ENCODE measurements at places on chromosomes 5 and 9. TPM values are rescaled to one million over a fixed set of nuclear protein-coding genes. Genes with fewer than 3 reads are reported as not detected.

DNA sequence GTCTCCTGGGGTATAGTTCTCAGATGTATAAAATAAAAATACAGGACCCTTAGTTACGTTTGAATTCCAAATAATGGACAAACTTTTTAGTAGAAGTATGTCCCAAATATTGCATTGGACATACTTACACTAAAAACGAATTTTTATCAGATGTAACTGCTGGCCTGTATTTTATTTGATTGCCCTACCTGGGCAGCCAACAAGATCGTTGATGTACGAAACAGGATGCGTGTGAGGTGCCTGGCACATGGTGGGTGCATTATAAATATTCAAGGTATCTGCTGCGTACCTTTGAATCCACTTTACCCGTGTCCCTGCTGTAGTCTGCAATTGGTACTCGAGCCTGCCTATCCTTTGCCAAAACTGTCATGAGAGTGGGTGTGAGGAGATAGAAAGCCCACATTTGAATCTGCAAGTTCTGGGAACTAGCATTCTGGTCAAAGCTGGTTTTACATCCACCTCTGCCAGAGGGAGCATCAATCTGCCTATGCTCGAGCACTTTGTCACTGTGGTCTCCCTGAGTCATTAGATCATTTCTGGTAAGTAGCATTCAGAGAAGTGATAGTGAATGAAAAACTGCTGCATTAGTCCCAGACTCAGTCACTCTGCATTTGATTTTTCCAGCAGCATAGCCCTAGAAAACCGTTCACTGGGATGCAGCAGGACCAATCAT, 133.7 kb upstream of the IQGAP2 start:
- no peak for DNase-seq

GRCh38 chr9:89036891-89037290, 45.6 kb downstream of the S1PR3 start:
- DNase-seq: no peak

- no peak for DNase-seq
These were observed 12.7 kb downstream of the IRF1 start for GRCh38 chr5:132477784-132478365.

GRCh38 chr9:124262649-124262972, 4.9 kb downstream of the NEK6 start:
- DNase-seq: peak; percentile 78

GRCh38 chr5:35926389-35927051, 11.9 kb downstream of the CAPSL start:
- peak; percentile 89 for DNase-seq

DNA sequence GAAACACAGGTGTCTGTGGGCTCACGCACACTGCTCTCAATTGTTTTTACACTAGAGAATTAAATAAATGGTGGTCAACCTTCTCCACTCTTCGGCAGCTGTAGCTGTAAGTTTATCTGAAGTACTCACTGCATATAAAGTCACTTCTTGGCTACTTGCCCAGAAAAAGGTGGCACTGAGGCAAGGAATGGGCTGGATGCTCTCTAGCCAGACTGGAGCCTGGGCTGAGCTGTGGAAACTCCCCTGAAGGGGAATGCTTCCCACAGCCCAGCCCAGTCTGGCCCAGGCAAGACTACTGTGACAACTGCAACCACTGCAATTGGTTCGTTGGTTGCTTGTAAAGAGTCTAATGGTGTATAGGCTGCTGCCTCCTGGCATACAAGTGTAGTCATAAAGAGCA, 4.5 kb downstream of the LEAP2 start:
- peak; percentile 76 for DNase-seq

- no peak for DNase-seq
These were observed 30.2 kb downstream of the FOXI1 start for GRCh38 chr5:170135796-170136490.

GRCh38 chr9:117825609-117826347, 121.6 kb downstream of the TLR4 start:
- DNase-seq: no peak

GRCh38 chr5:96662725-96663518, 746 bp downstream of the CAST start:
- DNase-seq: peak; percentile 91

DNA sequence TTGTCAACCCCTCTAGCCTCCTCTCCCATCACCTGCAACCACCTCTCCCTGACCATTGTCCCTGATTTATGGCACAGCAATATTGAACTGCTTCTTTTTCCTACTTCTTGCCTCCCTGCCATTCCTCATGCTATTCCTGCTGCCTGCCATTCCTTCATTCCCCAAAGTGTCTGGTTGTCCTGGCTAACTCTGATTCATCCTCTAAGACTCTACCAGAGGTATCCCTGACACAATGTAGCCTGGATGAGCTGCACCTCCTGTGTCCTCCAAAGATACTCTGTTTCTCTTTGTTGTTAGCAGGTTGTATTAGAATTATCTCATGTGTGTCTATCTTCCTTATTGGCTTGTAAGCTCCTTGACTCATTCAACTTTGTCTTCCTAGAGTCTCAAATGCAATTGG, 53.5 kb upstream of the PTPN3 start:
- DNase-seq: no peak

GRCh38 chr5:107266100-107266499, 404.6 kb downstream of the EFNA5 start:
- no peak for DNase-seq

DNA sequence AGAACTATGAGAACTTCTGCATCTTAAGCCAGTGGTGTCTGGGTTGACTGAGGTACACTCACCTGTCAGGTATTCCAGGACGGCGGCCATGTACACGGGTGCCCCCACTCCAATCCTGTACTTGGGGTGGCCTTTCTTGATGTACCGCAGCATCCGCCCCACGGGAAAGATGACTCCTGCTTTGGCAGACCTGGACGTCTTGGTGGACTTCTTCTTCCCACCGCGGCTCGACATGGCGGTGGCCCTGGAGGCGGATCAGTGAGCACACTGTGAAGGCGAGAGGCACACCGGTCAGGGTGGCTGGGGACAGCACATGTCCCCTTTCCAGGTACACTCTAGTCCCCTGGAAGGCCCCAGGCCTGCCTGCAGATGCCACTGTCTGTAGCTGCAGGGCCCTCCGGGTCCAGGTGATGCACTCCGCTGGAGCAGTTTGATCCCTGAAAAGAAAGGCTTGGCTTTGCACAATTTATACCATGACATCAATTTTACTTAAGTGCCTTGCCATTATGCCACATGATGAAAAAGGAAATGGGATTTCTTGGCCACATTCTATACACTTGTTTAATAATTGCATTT, 10.1 kb downstream of the MACROH2A1 start:
- DNase-seq: no peak

DNA sequence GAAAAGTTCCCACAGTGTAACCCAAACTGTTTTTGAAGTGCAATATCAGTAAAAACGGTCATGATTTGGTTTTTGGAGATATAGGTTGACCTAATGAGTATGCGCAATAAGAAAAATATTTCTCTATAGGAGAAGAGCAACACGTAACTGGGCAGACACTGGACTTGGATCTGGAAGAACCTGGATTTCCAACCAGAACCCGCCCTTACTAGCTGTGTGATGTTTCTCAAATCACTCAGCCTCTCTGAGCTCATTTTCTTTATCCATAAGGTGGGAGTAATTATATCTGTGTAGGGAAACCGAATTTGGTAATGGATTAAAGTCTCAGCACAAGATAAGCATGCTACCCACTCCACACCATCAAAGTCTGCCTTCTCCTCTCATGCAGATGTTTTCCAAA, 169.1 kb downstream of the COL23A1 start:
- DNase-seq: no peak

GRCh38 chr5:124519396-124519795, 227.0 kb downstream of the ZNF608 start:
- peak; percentile 20 for DNase-seq

- no peak for DNase-seq
These were observed 10.5 kb downstream of the KIF4B start for GRCh38 chr5:155024015-155024414.

GRCh38 chr9:82466616-82467260, 478.2 kb downstream of the SPATA31D1 start:
- peak; percentile 67 for DNase-seq

DNA sequence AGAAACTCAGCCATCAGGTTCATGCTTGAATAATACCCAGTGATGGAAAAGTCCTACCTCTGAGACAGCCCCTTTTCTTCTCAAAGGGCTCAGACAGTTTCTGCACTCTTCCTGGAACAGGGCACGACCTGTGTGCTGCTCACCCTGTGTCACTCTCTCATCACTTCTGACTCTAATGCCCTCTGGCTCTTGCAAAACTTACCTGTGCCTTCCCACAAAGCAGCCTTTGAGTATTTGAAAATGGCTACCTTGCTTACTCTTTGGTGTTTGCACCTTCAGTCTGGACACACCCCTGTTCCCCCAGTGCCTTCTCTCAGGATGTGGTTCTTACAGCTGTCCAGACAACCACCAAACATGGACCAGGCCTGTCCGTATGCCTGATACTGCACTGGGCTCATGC, 171.4 kb downstream of the GRIA1 start:
- DNase-seq: no peak

GRCh38 chr5:167143716-167144115, 1147.7 kb upstream of the WWC1 start:
- no peak for DNase-seq

- no peak for DNase-seq
These were observed 363.4 kb downstream of the RAB3C start for GRCh38 chr5:58946230-58946629.

DNA sequence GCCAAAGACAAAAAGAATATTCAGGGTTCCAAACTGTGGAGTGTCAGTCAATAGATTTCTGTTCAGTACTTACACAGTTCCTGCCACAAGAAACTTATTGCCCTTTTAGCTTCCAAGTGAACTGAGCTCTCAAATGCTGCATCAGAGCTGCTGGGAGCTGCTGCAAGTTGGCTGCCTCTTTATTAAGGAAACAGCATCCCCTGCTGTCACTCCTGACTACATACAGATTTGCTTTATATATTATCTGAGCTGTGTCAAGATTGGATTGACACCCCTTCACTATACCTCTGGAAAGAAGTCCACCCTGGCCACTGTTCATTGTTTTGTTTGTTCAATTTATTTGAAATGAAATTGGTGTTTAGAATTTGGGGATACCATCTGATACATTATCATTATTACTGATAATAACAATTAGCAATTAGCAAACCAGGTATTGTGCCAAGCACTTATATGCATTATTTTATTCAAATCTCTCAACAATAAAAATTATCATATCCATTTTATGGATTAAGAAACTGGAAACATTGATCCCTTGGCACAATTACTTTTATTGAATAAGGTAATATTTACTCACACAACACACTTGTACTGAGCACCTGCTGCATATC, 16.4 kb upstream of the C5orf58 start:
- DNase-seq: peak; percentile 69

- peak; percentile 57 for DNase-seq
These were observed 15.7 kb upstream of the SLC36A1 start for GRCh38 chr5:151431666-151432065.

DNA sequence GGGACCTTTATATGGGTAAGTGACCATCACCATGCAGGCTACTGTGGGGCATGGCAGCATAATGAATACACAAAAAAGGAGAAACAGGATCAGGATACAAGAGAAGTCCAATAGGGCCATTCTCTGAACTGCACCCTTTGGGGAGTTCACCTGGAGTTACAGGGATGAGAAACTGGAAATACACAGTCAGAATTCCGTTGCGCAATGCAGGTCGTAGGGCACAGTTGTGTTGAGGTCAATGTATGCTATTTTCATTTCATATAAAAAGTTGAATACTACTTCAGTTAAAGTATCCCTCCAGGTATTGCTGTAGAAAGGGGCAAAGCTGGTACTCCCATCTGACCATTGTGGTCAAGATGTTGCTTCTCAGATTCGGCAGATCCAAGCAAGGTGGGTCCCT, 471.4 kb downstream of the DMRT2 start:
- DNase-seq: no peak

- DNase-seq: no peak
These were observed 201.8 kb downstream of the CDH12 start for GRCh38 chr5:22651355-22651754.

GRCh38 chr5:7794823-7795222, 56.1 kb downstream of the CFAP90 start:
- DNase-seq: no peak

DNA sequence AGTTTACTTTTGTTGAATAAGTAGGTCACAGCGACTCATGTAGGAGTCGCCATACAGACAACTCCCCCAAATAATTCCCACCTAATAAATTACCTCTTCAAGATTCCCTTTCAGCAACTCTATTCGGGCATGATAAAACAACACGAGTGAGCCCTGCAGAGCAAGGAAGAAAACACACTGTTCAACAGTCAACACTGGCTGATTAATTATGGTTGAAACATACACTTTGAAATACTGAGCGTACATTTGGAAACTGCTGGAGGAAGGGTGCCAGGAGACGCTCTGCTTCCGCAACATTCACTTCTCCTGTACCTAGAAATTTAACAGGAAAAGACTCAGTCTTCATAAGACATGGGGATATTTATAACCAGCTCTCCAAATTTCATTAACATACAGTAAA, 117.5 kb downstream of the TTC39B start:
- no peak for DNase-seq

DNA sequence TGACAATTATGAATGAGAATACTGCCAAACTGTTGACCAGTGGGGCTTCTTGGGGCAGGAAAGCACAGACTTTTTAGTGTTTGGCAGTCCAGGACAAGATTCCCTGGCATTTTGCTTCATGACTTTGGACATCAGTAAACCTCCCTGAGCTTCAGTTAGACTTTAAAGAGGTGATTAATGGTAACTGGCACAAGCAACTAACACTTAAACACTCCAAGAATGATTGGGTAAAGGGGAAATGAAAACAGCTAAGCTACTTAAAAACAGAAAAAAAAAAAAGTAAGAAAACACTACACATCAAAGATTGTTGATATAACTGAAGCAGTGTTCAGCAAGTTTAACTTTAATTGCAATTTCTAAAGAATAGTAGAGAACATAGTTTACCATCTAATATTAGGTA, 13.4 kb downstream of the PAIP1 start:
- no peak for DNase-seq

GRCh38 chr5:64665243-64665642, 25.1 kb upstream of the SHISAL2B start:
- DNase-seq: no peak

- no peak for DNase-seq
These were observed 46.7 kb downstream of the PSD2 start for GRCh38 chr5:139842321-139842720.

- DNase-seq: no peak
These were observed 43.3 kb downstream of the FGF10 start for GRCh38 chr5:44345871-44346270.

GRCh38 chr9:109132567-109133021, 12.8 kb upstream of the TMEM245 start:
- no peak for DNase-seq

Gene WNT8A
- total RNA-seq: not detected

Gene C8G
- 1.4 TPM for total RNA-seq

Gene LHX6
- 5.4 TPM for total RNA-seq

Gene CD14
- total RNA-seq: 15.7 TPM

Gene PSD2
- 0.10 TPM for total RNA-seq

Gene MUSK
- 10.8 TPM for total RNA-seq

Gene CDH18
- total RNA-seq: 0.62 TPM

Gene HMHB1
- total RNA-seq: not detected

Gene BDP1
- total RNA-seq: 49.5 TPM

Gene SLC22A4
- 1.7 TPM for total RNA-seq

Gene KCNV2
- total RNA-seq: not detected

Gene SPINK6
- total RNA-seq: not detected

Gene C9orf152
- total RNA-seq: 2.3 TPM

Gene SOHLH1
- not detected for total RNA-seq

Measured in tongue (tissue), 3 donors.